ENCODE measurements at places on chromosomes 7 and 10. TPM values are rescaled to one million over a fixed set of nuclear protein-coding genes. Genes with fewer than 3 reads are reported as not detected.
A peak's percentile ranks its signal among the peaks of the same experiment; 100 is the strongest.

Gene HOXA1
- total RNA-seq, result 2.8 TPM

Gene PRTFDC1
- not detected for total RNA-seq

Gene GNAT3
- total RNA-seq, result not detected

Gene MMP21
- total RNA-seq, result not detected

Gene PSMG3
- total RNA-seq, result 60.9 TPM

Gene INHBA
- total RNA-seq, result 0.10 TPM

Gene MYO1G
- 0.74 TPM for total RNA-seq

GRCh38 chr10:123790132-123790885 is 101.3 kb downstream of the CPXM2 start:
- H3K4me3 ChIP-seq, result no peak overlapping the region
- H3K4me1 ChIP-seq, result no peaks in the 10 kb centered on the region
- H3K27ac ChIP-seq, result no peak overlapping the region
- peak; percentile 46 for DNase-seq
- H3K36me3 ChIP-seq, result no peaks in the 10 kb centered on the region
- H3K27me3 ChIP-seq, result peaks cover 41% of the 10 kb centered on the region

- no peaks in the 10 kb centered on the region for H3K27me3 ChIP-seq
- no peak for DNase-seq
Measured at GRCh38 chr7:130410868-130411541, 29.8 kb downstream of the CEP41 start.

- DNase-seq, result no peak
- no peak overlapping the region for H3K4me3 ChIP-seq
- H3K27ac ChIP-seq, result no peak overlapping the region
- H3K27me3 ChIP-seq, result no peaks in the 10 kb centered on the region
- H3K4me1 ChIP-seq, result no peaks in the 10 kb centered on the region
Measured at GRCh38 chr7:86784765-86785164, 141.1 kb downstream of the GRM3 start.

- no peak overlapping the region for H3K27ac ChIP-seq
- no peaks in the 10 kb centered on the region for H3K4me1 ChIP-seq
- no peak for DNase-seq
- H3K27me3 ChIP-seq, result no peaks in the 10 kb centered on the region
- no peaks in the 10 kb centered on the region for H3K36me3 ChIP-seq
Measured at GRCh38 chr7:44286618-44287487, 38.5 kb downstream of the CAMK2B start.

DNA sequence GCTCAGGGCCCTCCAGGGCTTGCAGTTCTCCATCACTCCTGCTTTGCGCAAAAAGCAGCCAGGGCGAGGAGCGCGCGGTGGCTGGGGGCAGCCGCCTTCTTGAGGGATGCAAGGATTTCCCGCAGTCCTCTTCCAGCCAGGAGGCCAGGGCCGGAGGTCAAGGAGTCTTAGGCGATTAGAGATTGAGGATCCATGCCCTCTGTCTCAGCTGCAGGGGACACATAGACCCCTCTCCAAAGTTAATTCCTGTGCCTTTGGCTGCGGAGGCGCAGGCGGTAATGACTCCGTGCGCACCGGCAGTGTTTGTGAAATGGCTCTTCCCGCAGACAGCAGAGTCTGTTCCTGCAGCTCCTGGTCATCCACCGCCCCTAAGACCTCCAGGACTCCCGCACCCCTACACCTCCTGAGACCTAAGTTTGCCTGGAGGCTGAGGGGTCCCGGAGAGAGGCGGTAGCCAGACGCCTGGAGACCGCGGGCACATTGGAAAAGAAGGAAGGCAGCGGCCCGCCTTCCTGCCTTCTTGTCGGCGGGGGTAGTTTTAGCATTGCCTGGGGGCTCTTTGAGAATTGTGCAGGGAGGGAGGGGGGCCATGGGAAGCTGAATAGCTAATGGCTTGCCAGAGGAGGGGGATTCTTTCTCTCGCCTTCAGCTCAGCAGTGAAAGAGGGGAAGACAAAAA is 3.3 kb upstream of the NEUROG3 start:
- no peak for DNase-seq
- H3K36me3 ChIP-seq, result no peaks in the 10 kb centered on the region
- no peaks in the 10 kb centered on the region for H3K4me1 ChIP-seq
- H3K27me3 ChIP-seq, result peaks cover 39% of the 10 kb centered on the region

GRCh38 chr7:25353196-25353595 is 124.9 kb upstream of the NPVF start:
- no peak overlapping the region for H3K4me3 ChIP-seq
- peaks cover 14% of the 10 kb centered on the region for H3K27me3 ChIP-seq
- no peak for DNase-seq
- no peaks in the 10 kb centered on the region for H3K36me3 ChIP-seq
- H3K27ac ChIP-seq, result no peak overlapping the region
- H3K4me1 ChIP-seq, result no peaks in the 10 kb centered on the region

GRCh38 chr7:80499350-80499953 is 12.4 kb downstream of the GNAT3 start:
- peaks cover 42% of the 10 kb centered on the region for H3K4me1 ChIP-seq
- peak; percentile 87 for DNase-seq
- H3K4me3 ChIP-seq, result no peak overlapping the region
- H3K36me3 ChIP-seq, result no peaks in the 10 kb centered on the region
- peak overlapping the region; percentile 85 for H3K27ac ChIP-seq

- H3K36me3 ChIP-seq, result no peaks in the 10 kb centered on the region
- H3K4me3 ChIP-seq, result no peak overlapping the region
- DNase-seq, result no peak
- no peak overlapping the region for H3K27ac ChIP-seq
Measured at GRCh38 chr7:120201290-120201689, 71.7 kb upstream of the KCND2 start.

DNA sequence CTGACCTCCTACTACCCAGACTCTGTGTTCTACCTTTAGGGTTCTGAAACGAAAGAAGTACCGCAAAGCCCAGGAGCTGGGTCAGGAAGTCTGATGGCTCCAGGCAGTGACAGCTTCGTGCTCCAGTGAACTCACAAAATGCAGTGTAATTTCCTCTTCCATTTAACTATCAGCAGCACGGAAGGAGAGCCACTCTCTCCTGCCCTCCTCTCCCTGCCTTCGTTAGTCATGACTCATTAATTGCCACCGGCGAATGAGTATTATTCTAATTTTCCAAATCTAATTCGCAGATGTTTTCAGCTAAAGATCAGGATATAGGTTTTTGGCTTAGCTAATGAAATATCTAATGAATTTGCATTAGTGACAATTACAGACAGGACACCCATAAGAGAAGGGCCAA is 1262.0 kb downstream of the TYW1 start:
- H3K4me3 ChIP-seq, result no peak overlapping the region
- H3K27me3 ChIP-seq, result no peaks in the 10 kb centered on the region
- no peaks in the 10 kb centered on the region for H3K4me1 ChIP-seq

DNA sequence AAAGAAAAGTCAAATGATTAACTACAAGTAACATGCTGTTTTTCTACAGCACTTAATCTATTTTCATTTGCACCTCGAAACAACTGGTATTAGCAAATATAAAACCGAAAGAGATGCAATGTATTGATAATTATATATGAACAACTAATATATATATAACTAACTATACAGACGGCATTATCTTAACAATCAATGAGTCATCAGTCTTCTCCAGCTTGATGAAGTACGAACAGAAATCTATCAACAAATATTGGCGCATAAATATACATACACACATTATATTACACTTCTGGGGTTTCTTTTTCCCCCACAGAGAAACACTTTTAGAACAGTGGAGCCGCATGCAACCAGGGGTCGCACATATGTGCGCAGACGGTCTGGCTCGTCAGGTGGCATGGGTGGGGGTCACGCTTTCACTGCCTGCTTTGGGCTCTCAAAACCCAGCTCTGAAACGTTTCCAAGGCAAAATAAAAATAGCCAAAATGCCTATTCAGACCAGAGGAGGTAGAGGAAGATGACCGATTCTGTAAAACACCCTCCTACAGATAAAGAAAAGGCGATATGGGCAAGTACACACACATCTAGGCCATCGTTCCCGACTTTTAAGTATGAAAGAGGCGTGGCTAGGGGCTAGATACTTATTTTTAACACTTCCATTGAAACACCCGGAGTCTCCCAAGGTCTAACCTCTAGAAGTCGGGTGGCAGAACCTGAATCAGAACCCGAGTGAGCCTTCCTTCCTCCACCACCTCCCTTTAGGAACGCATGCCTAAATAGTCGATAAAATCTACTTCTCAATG is 1.7 kb downstream of the ARHGAP12 start:
- peak overlapping the region; percentile 98 for H3K27ac ChIP-seq
- no peaks in the 10 kb centered on the region for H3K36me3 ChIP-seq
- DNase-seq, result no peak

- DNase-seq, result no peak
- peaks cover 9% of the 10 kb centered on the region for H3K36me3 ChIP-seq
- H3K4me3 ChIP-seq, result peak overlapping the region; percentile 59
- H3K4me1 ChIP-seq, result peaks cover 11% of the 10 kb centered on the region
- no peaks in the 10 kb centered on the region for H3K27me3 ChIP-seq
Measured at GRCh38 chr7:151233804-151234203, 1.5 kb downstream of the CHPF2 start.

DNA sequence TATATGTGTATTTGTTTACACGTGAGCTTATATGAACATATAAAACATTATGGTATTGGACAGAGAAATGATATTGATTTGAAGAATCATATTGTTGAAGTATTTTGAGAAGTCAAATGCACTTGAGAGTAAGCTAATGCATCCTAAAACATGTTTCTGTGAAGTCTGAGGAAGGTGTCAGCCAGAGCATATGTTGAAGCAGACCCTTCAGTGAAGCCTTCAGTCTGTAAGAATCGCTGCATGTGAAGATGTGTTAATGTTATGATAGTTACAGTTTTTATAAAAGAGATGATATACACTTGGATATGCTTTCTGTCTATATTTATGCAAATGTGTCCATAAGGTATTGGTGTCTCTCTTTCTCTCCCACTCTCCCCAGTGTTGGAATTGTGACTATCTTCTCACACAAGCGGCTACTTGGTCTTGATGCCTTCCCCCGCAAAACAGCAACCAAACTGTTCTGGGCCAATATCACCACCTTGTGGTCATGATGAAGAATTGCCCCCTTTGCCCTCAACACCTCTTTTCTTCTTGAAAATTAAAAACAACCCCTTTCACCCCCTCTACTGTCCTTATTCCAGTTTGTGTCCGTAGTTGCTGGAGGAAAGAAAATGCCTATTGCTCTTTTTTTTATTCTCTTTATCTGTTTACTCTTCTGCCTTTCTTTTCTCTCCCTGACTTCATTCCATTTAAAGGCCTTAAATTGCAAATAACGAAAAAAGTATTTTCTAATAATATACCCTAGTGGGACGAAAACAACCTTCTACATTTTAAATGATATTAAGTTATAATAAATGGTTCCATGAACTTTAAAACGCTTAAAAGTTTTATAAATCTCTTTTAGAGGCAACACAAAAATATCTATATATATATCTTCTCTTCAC is 64.9 kb downstream of the IKZF1 start:
- 0 out of 2 replicates have a peak, but pooled peaks cover 2% of the 10 kb centered on the region for H3K27me3 ChIP-seq
- no peaks in the 10 kb centered on the region for H3K4me1 ChIP-seq
- no peaks in the 10 kb centered on the region for H3K36me3 ChIP-seq
- H3K4me3 ChIP-seq, result no peak overlapping the region

- H3K36me3 ChIP-seq, result no peaks in the 10 kb centered on the region
- H3K27ac ChIP-seq, result no peak overlapping the region
- no peak overlapping the region for H3K4me3 ChIP-seq
- DNase-seq, result no peak
Measured at GRCh38 chr7:158110661-158111048, 477.0 kb downstream of the PTPRN2 start.
